Stimulated activated CD4-positive, alpha-beta T cell treated with anti-CD3 and anti-CD28 coated beads, Interleukin-1b, Interleukin-23, amount 100 ng/mL, for 1 hour (primary cell): ENCODE measurements at places on chromosomes 6 and 20.

DNA sequence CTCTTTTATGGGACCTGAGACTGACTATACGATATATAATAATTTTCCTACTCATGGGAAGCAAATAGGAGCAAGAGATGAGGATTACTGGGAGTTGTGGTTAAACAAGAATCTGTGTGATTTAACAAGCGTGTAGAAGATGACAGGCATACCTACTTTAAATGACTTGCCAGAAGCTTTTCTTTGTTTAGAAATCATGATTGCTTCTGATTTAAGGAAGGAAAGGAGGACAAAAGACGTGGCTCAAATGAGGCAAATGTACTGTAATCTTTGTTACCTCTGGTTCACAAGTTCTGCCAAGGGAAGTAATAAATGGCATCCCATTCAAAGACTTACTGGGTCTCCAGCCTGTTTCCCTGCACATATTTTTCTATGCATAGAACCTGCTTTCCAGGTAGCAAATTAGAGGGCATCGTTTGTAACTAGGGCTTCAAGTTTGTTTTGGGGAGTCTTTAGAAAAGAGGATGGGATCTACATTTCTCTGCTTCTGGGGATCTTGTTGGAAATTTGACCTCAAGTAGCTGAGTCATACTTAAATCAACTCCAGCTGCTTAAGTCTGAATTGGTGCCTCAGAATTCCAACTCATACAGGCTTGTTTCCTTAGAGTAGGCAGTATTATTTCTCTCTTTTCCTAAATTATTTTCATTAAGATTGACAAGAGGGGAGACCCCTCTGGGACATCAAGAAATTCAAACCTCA, 2.9 kb upstream of the TRMT11 start:
- DNase-seq, result no peak

- no peak for DNase-seq
Measured at GRCh38 chr20:46642265-46642968, 8.8 kb downstream of the SLC13A3 start.

- no peak for DNase-seq
Measured at GRCh38 chr6:16432075-16433032, 194.0 kb downstream of the GMPR start.

DNA sequence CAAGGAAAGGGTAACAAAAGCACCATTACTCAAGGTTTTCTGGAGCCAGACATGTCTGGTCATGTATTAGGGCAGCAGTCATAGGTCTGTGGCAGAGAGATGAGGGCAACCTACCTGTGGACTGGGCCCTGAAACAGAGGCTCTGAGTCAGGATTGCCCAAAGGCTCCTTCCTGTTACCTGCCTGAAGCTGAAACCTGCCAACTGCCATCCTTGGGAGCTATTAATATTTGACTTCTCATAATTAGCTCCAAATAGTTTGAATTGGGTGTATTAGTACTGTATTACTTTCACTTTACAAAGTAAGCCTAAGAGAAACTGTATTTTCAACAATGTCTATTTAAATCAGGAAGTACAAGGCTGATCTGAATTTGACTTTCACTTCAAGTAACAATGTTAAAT, 72.0 kb upstream of the TBX18 start:
- no peak for DNase-seq
